ENCODE measurements at places on chromosomes 16 and 17.

DNA sequence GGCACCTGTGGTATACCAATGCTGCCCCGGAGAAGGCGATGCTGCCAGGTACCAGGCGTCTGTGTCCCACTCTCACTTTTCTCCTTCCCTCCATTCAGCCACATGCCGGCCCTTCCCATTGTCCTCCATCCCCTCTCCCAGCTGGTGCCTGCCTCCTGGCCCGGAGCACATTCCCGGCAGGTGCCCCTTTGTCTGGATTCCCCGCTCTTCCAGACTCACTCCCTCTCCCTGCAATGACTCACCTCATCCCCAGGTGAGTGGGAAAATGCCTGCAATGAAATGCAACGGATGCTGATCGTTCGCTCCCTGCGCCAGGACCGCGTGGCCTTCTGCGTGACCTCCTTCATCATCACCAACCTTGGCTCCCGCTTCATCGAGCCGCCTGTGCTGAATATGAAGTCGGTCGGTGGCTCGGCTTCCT lies 10.4 kb upstream of the KDM6B start:
- DNase-seq = no peak

DNA sequence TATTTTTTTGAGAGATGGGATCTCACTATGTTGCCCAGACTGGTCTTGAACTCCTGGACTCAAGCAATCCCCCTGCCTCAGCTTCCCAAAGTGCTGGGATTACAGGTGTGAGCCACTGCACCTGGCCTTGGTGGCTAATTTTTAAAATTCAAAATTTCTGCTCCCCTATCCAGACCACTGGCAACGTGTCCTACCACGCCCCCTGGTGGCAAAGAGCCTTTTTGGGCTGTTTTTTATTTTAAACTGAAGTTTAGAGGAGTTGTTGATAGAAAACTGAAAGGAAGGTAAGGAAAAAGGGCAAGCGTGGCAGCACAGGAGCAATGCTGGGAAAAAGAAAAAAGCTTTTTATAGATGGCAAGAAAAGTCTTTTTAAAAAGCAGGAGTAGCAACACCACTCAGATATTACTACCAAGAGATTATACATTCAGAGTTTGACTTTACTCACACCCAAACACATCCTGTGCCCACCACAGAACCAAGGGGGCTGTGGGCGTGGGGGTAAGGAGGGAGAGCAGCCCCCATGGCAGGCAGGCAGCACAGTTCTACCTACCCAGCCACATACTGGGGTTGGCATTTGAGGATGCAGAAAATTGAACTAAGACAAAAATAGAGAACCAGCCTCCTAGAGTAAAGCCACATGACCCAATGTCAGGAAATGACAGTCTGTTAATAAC lies 4.2 kb upstream of the MXRA7 start:
- DNase-seq = peak; percentile 54

- DNase-seq = no peak
Measured at GRCh38 chr16:71338193-71338592, 20.3 kb upstream of the CALB2 start.

DNA sequence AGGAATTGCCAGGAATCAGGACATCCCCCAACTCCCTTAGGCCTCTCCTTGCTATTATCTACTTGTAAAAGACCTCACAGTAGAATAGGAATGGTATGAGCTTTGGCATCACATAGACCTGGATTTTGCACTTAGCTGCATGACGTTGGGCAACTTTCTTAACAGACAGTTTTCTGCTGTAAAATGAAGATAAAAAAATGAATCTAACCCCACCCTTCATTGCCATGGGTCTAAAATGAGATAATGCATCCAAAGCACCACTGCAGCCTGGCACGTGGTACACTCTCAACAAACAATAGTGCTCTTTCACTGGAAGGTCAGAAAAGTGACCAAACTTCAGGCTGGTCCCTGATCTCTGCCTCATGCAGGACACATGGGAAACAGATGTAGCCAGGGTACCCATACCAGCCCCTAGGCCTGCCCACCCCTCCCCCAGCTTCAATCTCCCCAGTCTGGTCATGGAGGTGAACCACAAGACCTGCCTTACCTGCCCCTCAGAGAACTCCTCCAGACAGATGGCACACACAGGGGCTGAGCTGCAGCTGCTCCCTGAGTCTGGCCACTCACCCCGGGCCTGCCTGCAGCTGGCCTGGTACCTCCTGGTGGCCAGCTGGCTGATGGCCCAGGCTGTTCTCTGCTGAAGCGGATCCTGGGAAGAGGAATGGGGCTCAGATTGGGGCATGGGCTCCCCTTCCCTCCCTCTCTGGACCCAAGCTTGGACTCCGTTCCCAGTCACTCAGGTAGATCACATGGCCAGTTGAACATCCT lies 8.5 kb upstream of the SUPT4H1 start:
- no peak for DNase-seq

DNA sequence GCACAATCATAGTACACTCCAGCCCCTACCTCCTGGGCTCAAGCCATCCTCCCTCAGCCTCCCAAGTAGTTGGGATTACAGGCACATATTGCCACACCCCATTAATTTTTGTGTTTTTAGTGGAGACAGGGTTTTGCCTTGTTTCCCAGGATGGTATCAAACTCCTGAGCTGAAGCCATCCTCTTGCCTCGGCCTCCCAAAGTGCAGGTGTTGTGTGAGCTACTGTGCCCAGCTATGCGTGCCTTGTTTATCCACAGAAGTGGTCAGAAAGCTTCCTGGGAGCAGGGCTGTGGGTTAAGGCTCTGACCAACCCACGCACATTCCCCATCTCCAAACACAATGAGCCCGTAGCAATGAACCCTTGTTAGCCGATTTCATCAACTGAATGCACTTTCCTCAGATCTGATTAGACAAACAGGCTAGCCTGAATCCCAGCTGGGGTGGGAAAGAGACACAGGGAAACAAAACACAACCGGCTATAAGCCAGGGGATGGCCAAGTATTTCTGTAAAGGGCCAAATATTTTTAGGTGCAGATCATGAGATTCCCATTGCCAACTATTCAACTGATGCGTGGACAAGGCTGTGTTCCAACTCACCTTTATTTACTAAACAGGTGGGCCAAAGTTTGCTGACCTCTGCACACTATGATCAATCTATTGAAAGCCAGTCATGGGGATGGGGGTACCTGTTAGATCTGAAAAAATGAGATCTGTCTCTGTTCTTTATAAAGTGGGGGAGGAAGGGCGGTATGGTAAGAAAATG lies 193.6 kb downstream of the CPPED1 start:
- DNase-seq = no peak

- DNase-seq = no peak
Measured at GRCh38 chr17:76053246-76054111, 18.8 kb downstream of the SRP68 start.

DNA sequence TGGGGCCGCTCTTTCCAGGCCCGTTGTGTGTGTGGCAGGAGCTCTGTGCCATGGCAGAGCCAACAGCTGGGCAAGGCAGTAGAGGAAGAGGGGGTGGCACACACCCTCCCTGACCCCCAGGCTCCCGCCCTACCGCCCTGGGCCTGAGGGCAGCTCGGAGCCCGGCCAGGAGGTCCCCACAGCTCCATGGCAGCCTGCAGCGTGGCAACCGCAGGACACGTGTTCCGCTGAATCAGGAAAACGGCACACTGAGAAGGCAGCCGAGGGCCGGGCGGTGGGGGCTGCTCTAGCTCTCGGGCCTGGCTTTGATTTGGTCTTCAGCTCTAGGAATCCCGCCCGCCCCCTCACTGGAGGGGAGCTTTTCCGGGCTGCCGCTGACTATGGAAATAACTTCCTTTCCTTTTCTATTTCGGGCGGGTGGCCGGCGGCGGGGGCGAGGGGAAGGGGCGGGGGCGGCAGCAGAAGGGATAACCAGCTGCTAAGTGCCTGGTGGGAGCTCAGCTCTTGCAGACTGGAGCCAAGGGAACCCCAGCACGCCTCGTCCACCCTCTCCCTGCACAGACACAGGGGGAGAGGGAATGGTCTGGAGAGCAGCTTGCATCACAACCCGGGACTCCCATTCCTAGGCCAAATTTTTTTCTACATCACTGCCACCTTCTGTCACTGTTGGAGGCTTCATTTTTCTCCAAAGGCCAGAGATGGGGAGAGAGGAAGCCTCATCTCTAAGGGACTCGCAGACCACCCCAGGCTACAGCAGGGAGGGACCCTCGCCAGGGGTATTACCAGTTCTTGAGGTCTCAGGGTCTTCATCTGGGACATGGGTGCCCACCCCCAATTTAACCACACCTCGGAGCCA lies 24.8 kb upstream of the MRPS23 start:
- DNase-seq = peak; percentile 83

GRCh38 chr17:61453566-61454380 lies 1.6 kb downstream of the TBX4 start:
- no peak for DNase-seq

GRCh38 chr17:15290605-15291004 lies 25.5 kb upstream of the PMP22 start:
- no peak for DNase-seq

GRCh38 chr16:51951668-51952298 lies 595.2 kb downstream of the TOX3 start:
- no peak for DNase-seq

- DNase-seq = no peak
Measured at GRCh38 chr17:82900741-82901140, 60.9 kb upstream of the ZNF750 start.

- no peak for DNase-seq
Measured at GRCh38 chr16:56662357-56663354, 4.9 kb downstream of the MT1F start.

DNA sequence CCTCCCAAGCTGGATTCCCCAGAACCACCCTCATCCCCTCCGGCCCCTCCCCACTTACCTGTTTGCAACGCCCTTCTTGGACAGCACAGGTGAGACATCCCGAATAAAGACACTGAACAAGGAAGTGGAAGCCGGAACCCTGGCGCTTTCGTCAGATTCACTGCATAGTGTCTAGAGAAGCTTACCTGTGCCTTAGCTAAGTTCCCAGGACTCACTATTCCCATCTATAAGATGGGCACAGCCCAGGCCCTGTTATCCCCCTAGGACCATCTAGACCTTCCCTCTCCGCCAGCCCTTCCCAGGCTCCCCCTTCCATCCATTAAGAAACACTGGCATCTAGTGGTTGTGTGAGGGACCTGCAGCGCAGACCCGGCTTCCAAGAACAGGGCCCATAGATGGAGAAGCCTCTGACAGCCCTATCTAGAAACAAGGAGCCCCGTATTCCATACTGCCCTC lies 26.9 kb upstream of the RPL38 start:
- DNase-seq = peak; percentile 69

GRCh38 chr16:79155471-79155870 lies 445.1 kb downstream of the MAF start:
- DNase-seq = no peak

DNA sequence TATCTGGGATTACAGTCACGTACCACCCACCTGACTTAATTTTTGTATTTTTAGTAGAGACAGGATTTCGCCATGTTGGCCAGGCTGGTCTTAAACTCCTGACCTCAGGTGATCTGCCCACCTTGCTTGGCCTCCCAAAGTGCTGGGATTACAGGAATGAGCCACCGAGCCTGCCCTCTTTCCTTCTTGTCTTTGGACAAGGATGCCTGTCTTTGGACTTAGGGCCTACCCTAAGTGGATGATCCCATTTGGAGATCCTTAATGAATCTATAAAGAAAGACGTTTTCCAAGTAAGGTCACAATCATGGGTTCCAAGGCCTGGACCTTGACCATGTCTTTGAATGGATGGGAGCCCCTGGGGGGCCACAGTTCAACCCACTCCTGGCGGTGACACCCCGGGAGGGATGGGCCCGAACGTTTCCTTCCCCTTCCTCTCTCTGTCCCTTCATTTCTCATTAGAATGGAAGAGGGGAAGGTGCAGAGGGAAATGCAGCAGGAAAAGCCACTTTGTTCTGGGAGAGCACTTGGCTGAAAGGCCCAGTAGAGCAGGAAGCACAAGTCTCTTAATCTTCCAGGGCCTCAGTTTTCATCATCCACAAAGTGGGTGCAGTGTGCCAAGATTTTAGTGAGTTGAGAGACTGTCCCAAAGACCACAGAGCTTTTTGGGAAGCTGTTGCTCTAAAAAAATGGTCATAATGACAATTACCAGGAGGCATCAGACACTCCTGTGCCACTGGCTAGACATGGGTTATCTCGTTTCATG lies 353.3 kb downstream of the SEC14L1 start:
- DNase-seq = no peak

- DNase-seq = no peak
Measured at GRCh38 chr16:12329246-12329995, 352.9 kb downstream of the SNX29 start.

- DNase-seq = no peak
Measured at GRCh38 chr16:49503256-49504022, 129.8 kb downstream of the C16orf78 start.

DNA sequence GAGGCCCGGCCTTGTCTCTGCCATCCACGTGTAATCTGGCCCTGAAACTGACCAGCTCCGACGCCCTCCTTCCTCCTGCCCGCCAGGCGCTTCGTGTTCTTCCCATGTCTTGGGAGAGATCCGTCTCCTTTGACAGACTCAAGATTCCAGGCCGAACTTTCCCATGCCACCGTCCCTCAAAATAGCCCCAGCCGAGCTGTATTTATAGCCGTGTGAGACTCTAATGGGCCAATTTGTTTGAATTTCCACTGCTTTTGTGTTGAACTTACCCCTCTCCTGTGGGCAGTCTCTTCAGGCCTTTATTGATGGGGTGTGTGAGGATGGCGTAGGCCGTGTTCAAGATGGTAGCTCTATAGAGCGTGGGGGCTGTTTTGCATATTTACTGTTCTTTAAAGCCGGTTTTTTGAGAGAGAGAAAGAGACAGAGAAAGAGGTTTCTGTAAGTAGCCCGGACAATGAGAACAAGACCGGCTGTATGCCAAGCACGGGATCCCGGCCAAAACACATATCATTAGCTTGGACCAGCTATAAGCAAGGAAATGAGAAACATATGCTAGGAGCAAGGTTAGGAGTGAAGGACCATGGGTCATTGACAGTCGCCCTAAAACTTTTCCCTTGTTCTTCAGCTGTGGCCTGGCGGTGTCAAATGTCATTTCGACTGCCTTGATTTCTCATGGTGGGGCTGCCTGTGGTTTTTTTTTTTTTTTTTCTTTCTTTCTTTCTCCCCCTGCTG lies 124.5 kb upstream of the ZFHX3 start:
- DNase-seq = peak; percentile 73

- DNase-seq = peak; percentile 98
Measured at GRCh38 chr16:50024684-50025536, at the start of gene CNEP1R1. Gene CNEP1R1, plus strand, starts transcription at chr16:50025225. Its CDS starts 91 bp downstream, at chr16:50025316.

- DNase-seq = no peak
Measured at GRCh38 chr16:84519855-84520254, 15.4 kb upstream of the MEAK7 start.

- no peak for DNase-seq
Measured at GRCh38 chr17:31674717-31675349, 184.2 kb downstream of the COPRS start.

GRCh38 chr17:8062435-8062806 lies 23.6 kb downstream of the ALOX15B start:
- DNase-seq = no peak

- DNase-seq = no peak
Measured at GRCh38 chr16:3810198-3810664, 70.3 kb downstream of the CREBBP start.

- DNase-seq = no peak
Measured at GRCh38 chr16:72989579-72990551, 58.1 kb downstream of the ZFHX3 start.

DNA sequence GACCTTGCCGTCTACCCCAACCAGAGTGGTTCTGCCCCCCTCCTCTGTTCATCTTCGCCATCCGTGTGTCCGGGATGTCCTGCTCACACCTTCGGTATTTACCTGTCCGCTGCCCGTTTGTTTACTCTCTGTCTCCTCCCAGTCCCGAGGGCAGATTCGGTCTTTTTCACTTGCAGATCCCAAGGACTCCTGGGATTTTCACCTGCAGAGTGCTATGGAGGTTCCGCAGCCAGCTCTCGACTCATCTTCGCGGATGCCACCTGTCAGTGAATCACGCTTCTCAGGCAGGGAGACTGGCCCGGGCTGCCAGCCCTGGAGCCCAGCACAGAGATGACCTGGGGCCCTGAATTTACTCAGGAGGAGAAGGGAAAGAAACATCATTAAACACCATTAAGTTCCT lies 8.1 kb downstream of the CRISPLD2 start:
- DNase-seq = no peak

Measured in pons (tissue), 1 donor.